Ascending aorta (tissue), 2 donors: ENCODE measurements at places on chromosomes 13 and 19.

DNA sequence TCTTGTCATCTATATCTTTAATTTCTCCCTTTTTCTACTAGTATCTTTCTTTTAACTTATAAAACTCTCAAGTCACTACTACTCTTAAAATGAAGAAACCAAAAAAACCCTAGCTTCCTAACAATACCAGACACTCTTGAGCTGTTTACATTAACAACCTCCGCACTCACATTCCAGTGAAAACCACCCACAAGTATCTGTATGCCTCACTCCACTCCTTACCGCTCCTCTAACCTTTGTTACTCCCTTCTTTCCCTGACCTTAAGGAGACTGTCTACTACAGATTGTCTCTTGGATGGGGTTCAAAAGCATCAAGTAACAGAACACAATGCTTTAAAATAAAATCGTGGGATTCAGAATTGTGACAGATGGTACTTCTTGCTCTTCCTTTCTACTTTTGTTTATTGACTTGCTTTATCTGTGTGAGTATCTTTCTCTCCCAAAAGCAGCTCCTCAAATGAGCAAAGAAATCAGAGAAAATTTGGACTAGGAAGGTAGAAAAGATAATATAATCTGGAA, 110.0 kb upstream of the FBXL3 start:
- H3K4me3 ChIP-seq = no peak overlapping the region
- no peak for DNase-seq
- H3K27me3 ChIP-seq = no peaks in the 10 kb centered on the region
- no peaks in the 10 kb centered on the region for H3K4me1 ChIP-seq
- peaks cover 10% of the 10 kb centered on the region for H3K36me3 ChIP-seq

GRCh38 chr19:18507021-18507726, 14.7 kb downstream of the ELL start:
- DNase-seq = no peak
- no peak overlapping the region for H3K4me3 ChIP-seq
- H3K4me1 ChIP-seq = peaks cover 83% of the 10 kb centered on the region
- peak overlapping the region; percentile 60 for H3K27ac ChIP-seq
- H3K36me3 ChIP-seq = no peaks in the 10 kb centered on the region
- no peaks in the 10 kb centered on the region for H3K27me3 ChIP-seq

DNA sequence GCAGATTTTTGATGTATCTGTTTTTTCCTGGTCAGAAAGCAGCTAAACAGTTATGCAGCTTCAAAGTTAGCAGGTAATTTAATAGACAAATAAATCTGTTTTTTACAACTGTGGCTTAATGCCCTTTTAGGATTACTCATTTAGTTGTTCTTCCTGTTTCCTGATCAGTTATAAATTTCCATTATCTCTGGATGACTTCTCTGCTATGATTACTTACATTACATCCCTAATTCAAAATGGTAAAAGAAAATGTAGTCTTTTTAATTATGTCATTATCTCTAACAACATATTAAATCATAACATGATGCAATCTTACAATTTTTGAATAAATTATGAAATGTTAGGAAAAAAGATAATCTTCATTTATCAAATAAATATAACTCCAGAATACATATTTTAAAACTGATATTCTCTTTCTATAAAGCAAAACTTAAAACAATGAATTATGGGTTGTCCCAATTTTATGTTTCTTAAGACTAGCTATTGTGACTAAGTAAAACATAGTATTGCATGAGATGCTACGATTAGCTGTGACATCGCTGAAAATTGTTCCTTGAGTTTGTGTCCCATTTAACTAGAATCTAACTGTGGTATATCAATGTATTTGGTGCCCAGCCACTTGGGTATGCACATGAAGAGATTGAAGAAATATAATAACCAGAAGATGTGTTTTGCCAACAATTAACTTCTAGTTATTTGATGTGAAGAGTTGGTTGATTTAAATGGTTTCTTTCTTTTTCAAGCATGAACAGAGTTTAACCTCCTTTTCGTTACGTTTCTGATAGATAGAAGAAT, 605.3 kb upstream of the SPRY2 start:
- no peaks in the 10 kb centered on the region for H3K36me3 ChIP-seq
- H3K27me3 ChIP-seq = no peaks in the 10 kb centered on the region
- no peaks in the 10 kb centered on the region for H3K4me1 ChIP-seq
- no peak for DNase-seq

DNA sequence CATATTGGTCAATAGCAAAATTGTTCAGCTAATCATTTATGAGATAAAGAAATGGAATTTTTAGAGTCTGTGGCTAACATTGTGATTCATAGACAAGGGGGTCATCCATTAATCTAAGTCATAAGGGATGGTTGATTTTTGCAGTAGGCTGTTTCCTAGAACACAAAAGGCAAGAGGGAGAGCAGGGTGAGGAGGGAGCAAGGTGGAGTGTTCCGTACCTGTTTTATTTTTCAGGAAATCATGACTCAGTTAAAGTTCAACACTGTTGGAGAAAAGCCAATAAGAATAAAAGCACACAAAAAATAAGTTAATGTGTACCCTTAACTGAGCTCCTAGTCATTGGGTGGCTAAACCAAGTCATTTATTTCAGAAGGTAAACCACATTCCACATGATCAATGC, 512.4 kb upstream of the ATXN8OS start:
- no peak for DNase-seq
- H3K4me3 ChIP-seq = no peak overlapping the region
- H3K27me3 ChIP-seq = no peaks in the 10 kb centered on the region
- H3K36me3 ChIP-seq = no peaks in the 10 kb centered on the region
- H3K4me1 ChIP-seq = no peaks in the 10 kb centered on the region

- no peaks in the 10 kb centered on the region for H3K4me1 ChIP-seq
- no peak for DNase-seq
- H3K36me3 ChIP-seq = peaks cover 50% of the 10 kb centered on the region
- H3K27ac ChIP-seq = no peak overlapping the region
- H3K4me3 ChIP-seq = no peak overlapping the region
Observed at GRCh38 chr19:14096272-14096992, 5.9 kb upstream of the SAMD1 start.

GRCh38 chr13:60572003-60572798, 175.2 kb downstream of the TDRD3 start:
- H3K4me3 ChIP-seq = no peak overlapping the region
- H3K27me3 ChIP-seq = no peaks in the 10 kb centered on the region
- no peak overlapping the region for H3K27ac ChIP-seq
- no peaks in the 10 kb centered on the region for H3K4me1 ChIP-seq
- no peaks in the 10 kb centered on the region for H3K36me3 ChIP-seq

DNA sequence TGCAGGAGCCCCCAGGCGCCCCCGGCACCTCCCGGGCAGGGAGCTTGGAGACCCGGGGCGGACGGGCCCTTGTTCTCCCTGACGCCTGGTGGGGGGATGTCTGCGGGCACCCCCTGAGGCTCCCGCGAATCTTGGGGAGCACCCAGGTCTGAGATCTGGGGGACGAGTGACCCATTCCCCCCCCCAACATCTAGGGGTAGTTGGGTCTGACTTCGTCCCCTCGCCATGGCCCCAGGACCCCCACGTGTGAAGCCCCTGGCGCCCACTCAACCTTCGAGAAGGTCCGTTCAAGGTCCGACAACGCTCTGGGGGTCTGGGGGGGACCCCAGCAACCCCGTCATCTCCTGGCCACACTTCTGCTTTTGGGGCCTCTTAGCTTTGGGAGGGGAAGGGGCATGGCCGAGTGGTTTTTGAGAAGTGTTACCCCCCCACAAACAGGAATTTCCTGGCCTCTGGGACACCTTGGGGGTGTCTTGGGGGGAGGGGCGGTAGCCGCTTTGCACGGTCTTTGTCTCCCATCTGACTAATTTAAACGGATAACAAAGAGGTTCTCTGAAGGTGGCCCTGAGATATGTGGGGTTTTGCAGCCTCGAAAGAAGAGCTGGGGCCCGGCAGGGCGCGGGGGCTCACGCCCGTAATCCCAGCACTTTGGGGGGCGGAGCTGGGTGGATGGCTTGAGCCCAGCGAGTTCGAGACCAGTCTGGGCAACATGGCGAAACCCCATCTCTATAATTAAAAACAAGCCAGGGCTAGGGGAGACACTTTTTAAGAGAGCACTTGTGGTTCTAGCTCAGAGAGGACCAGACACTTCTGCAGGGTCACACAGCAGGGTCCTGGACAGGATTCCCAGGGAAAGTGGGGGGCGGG, 608 bp downstream of the CNN2 start:
- peaks cover 21% of the 10 kb centered on the region for H3K36me3 ChIP-seq
- H3K4me1 ChIP-seq = peaks cover 18% of the 10 kb centered on the region
- peak overlapping the region; percentile 100 for H3K27ac ChIP-seq

DNA sequence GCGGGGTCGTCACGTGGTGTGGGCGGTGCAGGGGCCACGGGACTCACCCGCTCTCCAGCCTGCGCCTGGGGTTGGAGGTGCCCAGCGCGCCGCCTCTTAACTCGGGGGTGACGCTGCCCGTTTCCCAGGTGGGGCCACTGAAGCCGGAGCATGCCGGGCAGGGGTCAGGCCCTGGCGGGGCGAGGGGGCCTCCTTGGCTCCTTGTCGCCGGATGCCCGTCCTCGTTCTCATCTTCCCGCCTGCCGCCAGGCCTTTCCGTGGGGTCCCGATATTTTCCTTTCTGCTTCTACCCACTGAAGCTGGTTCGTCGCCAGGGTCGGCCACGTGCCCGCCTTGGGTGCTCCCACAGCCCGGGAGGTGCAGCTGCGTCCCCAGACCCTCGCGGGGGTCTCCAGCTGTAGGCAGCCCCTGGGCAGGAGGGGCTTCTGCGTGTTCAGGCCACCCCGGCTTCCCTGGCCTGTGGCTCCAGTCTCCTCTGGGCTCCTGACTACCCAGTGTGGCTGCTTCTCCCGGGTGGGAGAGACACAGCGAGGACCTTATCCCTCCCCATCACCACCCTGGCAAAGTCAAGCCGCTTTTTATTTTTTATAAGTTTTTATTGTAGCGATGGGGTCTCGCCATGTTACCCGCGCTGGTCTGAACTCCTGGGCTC, 772 bp downstream of the FAM174C start:
- H3K27ac ChIP-seq = peak overlapping the region; percentile 94
- H3K36me3 ChIP-seq = peaks cover 44% of the 10 kb centered on the region
- DNase-seq = no peak
- H3K4me3 ChIP-seq = peak overlapping the region; percentile 79

DNA sequence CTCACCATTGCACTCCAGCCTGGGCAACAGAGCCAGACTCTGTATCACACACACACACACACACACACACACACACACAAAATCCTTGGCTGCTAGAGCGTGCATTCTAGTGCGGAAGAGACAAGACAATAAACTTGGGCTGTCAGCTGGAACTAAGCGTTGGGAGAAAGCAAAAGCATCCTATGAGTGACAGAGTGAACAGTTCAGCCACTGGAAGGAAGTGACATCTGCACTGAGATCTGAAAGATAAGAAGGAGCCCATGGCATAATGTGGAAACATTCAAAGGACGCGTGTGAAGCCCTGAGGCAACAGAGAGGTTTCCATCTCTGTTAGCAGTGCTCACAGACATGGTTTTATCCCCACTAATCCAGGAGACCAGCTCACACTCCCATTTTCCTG, 3.5 kb upstream of the SLC1A5 start:
- H3K27me3 ChIP-seq = no peaks in the 10 kb centered on the region
- no peak overlapping the region for H3K27ac ChIP-seq
- no peak overlapping the region for H3K4me3 ChIP-seq
- H3K4me1 ChIP-seq = peaks cover 2% of the 10 kb centered on the region

DNA sequence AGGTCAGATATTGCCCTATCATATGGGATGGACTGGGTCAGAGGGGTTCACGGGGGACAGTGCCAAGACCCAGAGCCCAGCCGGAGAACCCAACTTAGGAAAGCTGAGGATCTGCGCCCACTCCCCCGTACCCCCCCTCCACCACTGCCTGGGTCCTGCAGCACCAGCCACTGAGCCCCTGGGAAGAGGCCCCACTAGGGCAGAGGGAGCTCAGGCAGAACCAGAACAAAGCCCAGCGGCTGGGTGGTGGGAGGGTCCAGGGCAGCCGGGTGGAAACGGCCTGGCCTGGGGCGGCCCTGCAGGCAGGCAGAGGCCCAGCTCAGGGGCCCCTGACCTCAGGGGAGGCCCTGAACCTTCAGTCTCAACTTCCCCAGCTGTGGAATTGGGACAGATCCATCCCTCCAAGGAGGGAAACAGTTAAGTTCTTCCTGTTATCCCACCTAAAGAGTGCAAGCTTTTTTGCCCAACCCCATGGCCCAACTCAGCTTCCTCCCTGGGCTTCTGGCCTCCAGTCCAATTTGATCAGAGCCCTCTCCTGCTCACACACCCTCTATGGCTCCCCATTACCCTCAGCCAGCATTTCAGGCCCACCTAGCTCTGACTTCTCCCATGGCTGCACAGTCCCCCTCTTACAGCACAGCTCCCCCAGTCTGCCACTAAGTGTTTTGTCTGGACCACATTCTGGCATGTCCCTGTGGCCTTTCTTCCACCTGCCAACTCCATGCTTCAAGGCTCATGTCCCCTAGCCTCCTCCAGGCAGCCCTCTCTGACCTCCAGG, 3.1 kb downstream of the NR2F6 start:
- H3K27me3 ChIP-seq = no peaks in the 10 kb centered on the region
- H3K4me1 ChIP-seq = peaks cover 32% of the 10 kb centered on the region
- peaks cover 4% of the 10 kb centered on the region for H3K36me3 ChIP-seq

GRCh38 chr13:25980255-25980654, 71.6 kb downstream of the SHISA2 start:
- H3K27me3 ChIP-seq = no peaks in the 10 kb centered on the region
- no peak overlapping the region for H3K4me3 ChIP-seq

DNA sequence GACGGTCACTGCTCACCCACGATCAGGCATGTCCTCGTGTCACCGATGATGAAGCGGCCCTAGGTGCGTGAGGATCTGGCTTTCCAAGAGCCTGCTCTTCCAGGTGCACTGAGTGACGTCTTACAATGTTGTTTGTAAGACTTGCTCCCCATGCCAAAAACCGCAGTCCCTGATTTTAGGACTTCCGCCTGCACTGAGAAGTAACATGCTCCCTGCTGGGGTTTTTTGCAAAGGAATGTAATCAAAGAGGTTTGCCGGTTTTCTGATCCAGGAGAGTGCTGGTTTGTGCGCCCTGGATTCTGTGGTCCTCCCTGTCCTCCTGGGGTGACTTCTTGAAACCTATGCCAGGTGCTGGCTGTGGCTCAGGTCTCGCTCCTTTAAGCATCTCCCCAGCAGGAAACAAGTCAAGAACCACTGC, 38.8 kb downstream of the MYO9B start:
- H3K27ac ChIP-seq = peak overlapping the region; percentile 67
- no peak for DNase-seq
- peaks cover 13% of the 10 kb centered on the region for H3K4me1 ChIP-seq
- no peak overlapping the region for H3K4me3 ChIP-seq
- H3K36me3 ChIP-seq = peaks cover 21% of the 10 kb centered on the region

- DNase-seq = no peak
- no peak overlapping the region for H3K4me3 ChIP-seq
- no peak overlapping the region for H3K27ac ChIP-seq
- no peaks in the 10 kb centered on the region for H3K27me3 ChIP-seq
- H3K4me1 ChIP-seq = no peaks in the 10 kb centered on the region
Observed at GRCh38 chr19:7722231-7722651, 9.7 kb downstream of the CLEC4G start.

GRCh38 chr13:30224732-30225131, 82.6 kb downstream of the KATNAL1 start:
- peaks cover 18% of the 10 kb centered on the region for H3K36me3 ChIP-seq
- no peaks in the 10 kb centered on the region for H3K4me1 ChIP-seq
- no peaks in the 10 kb centered on the region for H3K27me3 ChIP-seq

- no peak for DNase-seq
- no peak overlapping the region for H3K4me3 ChIP-seq
- no peaks in the 10 kb centered on the region for H3K27me3 ChIP-seq
- no peak overlapping the region for H3K27ac ChIP-seq
- no peaks in the 10 kb centered on the region for H3K36me3 ChIP-seq
- H3K4me1 ChIP-seq = no peaks in the 10 kb centered on the region
Observed at GRCh38 chr13:26480246-26480855, 77.1 kb upstream of the WASF3 start.

GRCh38 chr13:109196948-109197347, 567.5 kb downstream of the MYO16 start:
- no peaks in the 10 kb centered on the region for H3K27me3 ChIP-seq
- no peaks in the 10 kb centered on the region for H3K36me3 ChIP-seq
- no peak for DNase-seq
- H3K4me1 ChIP-seq = no peaks in the 10 kb centered on the region
- no peak overlapping the region for H3K27ac ChIP-seq
